Cerebellar nuclear complex (tissue), 1 donor: ENCODE measurements at places on chromosomes 4 and X.

GRCh38 chr4:152988721-152989553 lies 52.8 kb downstream of the FHDC1 start:
- no peak for DNase-seq

- no peak for DNase-seq
These were observed 73.3 kb upstream of the STX18 start for GRCh38 chr4:4614925-4615678.

DNA sequence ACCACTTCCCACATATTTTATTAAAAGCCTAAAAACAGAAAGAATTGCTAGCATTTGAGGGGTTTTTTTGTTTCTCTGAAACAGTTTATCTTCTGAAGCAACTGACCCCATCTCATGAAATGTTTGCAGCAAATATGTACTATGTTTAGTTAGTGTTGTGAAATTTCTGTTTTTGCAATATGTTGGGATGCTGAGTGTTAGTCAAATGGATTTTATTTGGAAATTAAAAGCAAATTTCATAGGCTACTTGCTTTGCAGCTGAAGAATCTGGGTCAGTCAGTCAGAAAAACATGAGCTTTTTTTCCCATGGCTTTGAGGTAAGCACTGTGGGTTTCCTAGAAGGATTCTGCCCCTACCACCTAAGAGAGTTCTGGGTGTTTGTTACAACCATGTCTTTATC lies 184.9 kb upstream of the DKK2 start:
- no peak for DNase-seq

- DNase-seq, result no peak
These were observed 145.1 kb upstream of the MSX1 start for GRCh38 chr4:4714331-4714730.

- DNase-seq, result no peak
These were observed 30.9 kb upstream of the HHIP start for GRCh38 chr4:144614850-144615585.

DNA sequence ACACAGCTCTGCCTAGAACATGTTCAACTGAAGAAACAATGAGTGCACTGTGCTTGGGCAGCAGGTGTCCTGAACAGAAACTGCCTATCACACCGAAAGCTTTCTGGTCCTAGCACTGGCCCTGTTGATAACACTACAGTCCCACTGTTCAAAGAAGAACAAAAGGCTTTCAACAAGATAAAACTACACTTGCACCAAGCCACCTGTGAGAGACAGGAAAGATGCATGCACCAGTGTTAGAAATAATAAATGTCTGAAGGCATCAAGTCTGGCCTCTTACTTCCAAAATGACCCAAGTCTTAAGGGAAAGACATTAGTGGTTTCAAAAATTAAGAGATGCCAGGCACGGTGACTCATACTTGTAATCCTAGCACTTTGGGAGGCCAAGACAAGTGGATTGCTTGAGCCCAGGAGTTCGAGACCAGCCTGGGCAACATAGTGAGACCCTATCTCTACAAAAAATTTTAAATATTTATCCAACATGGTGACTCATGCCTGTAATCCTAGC lies 68.7 kb downstream of the APBB2 start:
- no peak for DNase-seq

GRCh38 chrX:49272421-49272820 lies 2.8 kb downstream of the PPP1R3F start:
- DNase-seq, result no peak

DNA sequence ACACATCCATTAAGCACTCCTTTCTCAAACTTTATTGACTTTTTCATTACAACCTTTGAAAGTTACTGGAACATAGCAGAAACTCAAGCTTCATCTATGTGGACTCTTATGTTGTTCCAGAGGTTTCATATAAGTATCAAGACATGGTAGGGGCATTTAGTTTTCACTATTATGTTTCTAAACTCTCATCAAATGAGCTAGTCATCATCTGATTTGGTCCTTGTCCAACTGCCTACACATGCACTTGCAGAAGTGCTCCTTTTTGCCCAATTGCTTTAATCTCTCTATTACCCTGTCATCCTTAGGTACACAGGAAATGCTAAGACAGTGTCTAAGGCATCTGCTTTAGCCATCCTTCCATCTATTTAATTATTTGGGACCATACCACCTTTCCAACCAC lies 42.2 kb upstream of the EPGN start:
- DNase-seq, result no peak

DNA sequence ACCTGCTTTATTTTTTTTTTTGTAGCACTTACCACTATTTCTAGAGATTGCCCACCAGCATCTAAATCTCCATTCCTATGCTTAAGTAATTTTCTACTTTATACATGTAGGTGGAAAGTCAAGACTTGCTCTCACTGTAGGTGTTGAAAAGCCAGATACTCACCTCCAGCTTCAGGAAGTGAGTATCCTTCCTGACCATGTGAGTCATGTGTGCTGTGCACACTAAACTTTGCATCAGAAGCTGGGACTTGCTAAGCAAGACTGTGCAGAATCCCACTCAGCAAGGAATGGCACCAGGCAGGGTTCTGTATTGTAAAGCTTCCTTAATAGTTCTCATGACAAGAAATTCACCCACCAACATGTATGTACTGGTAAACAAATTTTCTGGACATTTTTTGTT lies 151.8 kb downstream of the POU4F2 start:
- no peak for DNase-seq
